ENCODE measurements at places on chromosomes 1 and 21.

DNA sequence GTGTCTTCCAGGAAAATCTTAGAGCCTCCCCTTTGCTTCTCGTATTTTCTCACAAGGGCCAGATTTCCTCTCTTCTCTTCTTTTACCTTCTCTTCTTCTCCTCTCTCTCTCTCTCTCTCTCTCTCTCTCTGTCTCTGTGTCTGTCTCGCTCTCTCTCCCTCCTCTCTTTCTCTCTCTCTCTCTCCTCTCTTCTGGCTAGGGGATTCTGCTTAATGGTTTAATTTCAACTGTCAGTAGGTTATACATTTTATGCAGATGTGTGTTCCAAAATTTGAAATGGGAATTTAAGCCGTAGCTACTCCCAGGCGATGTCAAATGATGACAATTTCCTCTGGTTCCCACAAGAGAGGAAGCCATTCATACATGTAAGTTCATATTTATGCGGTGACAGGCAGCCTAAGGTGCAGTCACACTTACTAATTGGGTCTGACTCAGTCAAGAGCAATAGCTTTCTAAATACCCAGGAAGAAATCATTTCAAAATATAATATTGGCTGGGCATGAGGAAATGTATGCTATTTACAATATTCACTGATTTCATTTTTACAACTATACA, 1.4 kb downstream of the DSCAM start:
- DNase-seq = no peak

DNA sequence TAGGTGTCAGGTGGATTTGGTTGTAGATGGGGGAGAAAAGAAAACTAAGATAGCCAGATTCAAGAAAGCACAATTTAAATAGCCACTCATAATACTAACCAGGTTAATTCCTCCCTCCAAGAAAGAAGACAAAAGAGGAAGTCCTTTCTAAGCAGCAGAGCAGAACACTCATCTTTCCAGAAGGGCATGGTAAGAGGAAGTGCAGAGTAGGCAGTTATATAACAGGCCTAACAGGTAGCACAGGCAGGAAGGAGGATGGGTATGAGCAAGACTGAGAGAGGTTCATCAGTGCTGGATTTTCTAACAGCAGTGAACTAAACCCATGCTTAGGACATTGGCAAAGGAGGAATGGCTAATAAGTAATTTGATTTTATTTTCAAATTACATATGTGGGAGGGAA, 517.5 kb downstream of the PLPP3 start:
- no peak for DNase-seq

GRCh38 chr1:231193710-231194340, 32.0 kb downstream of the TRIM67 start:
- DNase-seq = no peak

- DNase-seq = no peak
Observed at GRCh38 chr1:150159550-150159949, 9.8 kb downstream of the PLEKHO1 start.

DNA sequence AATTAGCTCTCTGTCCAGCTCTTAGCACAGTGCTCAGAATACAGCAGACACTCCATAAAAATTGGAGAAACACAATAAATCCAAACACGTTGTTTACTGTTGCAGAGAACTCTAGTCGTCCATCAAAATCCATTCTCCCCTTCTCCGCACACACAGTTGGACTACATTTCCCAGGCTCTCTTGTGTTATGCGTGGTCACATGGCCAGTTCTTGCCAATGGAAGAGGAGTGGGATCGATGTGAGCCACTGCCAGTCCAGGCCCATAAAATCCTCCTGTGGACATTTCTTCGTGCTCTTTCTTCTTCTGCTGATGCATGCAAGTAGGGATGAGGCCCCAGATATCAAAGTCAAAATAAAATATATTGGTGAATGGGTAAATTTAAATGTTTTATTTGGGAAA, 114.3 kb upstream of the FMN2 start:
- DNase-seq = no peak

DNA sequence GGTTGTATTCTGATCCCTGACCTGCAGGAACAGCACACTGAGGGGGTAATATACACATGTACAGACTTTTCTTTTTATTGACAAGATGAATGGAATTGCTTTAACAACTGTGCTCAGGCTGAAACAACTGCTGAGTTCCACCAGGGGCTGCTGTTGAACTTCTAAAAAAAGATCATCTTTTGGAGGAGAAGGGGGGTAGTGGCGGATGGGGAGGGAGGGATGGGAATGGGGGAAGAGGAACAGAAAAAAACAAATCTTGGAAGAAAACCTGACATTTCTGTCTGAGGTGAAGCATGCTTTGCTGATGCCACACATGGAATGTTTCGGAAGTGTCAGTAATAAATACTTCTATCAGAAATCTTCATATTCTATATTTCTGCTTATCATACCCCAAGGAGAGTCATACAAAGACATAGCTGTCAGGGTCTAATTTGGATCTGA, 75.0 kb downstream of the RWDD3 start:
- DNase-seq = no peak

DNA sequence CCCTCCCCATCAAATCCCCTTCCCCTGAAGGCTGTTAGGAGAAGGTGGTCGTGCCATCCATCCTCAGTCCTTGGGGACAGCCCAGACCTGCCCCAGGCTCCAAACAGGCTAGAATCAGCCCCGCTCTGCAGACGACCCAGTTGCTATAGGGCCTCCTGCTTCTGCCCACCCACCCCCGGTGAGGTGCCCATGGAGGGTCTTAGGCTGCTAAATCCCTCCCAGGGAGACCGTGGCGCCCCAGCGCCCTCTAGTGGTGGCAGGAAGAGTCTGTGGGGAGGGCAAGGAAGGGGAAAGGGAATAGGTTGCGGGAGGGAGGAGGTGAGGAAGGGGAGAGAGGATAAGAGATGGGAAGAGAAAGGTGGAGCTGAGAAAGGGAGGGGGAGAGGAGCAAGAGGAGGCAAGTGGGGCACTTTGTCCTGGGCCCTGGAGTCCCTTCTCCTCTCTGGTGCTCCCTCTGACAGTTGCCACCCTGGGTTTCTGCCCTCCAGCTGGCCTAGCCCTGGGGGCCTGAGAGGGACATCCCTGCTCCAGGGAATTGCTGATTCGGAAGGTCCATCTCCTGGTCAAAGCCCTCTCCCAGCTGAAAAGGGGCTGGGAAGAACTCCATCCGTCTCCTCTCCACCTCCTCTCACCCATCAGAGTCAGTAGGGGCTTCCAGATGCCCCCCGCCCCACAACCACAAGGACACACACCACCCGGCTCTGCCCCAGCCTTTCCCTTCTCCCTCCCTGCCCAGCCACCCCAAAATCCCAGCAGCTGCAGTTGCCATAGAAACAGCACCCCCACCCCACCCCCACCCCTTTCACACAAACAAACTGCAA, 55.4 kb downstream of the CAMK2N1 start:
- no peak for DNase-seq

GRCh38 chr21:38712071-38712470, 93.7 kb upstream of the ETS2 start:
- DNase-seq = no peak

All from activated CD4-positive, CD25-positive, alpha-beta regulatory T cell treated with anti-CD3 and anti-CD28 coated beads, Interleukin-2, amount 50 U/mL, for 16 hours (primary cell).